ENCODE measurements at places on chromosomes 5 and 9.

GRCh38 chr5:172453986-172454357 lies 353 bp downstream of the SH3PXD2B start:
- no peak for DNase-seq

DNA sequence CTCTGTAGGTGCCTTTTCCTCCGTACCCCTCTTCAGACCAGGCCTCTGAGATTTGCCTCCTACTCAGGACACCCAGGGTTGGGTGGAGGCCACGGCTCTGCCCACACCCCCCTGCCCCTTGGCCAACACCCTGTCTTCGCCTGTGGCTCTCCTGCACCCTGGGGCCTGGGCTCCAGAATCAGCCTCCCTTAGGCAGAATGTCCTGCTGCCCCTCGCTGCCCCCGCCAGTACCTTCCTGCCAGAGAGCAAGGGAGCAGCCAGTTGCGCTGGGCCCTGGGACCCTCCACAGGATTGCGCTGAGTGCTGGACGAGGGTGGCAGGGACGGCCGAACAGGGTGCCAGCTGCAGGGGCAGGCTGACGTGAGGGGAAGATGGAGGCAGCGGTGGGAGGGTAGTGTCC lies 53.5 kb downstream of the COL5A1 start:
- DNase-seq: no peak

DNA sequence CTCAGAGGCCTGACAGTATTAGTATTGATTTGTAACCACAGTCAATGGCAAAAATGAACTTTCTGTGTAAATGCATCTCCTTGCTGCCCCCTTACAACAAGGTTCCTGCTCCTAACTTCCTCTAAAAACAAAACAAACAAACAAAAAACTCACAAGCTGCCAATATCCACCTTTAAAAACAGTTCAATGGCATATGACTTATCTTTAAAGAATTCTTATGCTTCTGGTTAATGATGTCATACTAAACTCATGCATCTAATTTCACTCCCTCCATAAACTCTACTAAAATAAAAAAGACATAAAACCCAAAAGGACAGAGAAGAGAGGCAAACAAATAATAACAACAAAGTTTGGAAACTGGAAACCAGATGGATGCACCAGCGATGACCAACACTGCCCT lies 9.0 kb upstream of the OR1N1 start:
- DNase-seq: no peak

- no peak for DNase-seq
Measured at GRCh38 chr5:152262667-152263066, 142.4 kb downstream of the NMUR2 start.

DNA sequence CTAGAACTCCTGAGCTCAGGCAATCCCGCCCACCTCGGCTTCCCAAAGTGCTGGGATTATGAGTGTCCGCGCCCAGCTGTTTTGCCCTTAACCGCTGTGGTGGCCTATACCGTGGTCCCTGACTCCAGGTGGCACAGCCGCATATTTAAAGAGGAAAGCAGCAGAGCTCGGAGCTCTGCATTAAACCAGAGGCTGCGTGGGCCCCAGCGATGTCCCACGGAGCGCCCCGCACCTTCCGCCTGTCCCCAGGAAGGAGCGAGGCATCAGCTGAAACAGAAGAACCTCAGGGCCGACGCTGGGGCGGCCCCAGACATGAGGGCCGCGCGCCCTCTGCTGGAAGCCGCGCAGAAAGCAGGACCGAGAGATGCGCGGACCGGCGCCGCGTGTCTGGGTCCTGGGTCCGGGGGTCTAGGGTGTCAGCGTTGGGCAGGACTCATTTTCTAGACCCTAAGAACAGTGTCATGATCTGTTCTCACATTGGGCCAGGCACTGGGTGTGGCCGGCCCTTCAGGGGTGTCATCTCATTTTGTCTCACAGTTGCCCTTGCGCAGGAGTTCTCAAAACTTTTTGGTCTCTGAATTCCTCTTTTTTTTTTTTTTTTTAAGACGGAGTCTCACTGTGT lies 37.7 kb downstream of the LAMC3 start:
- DNase-seq: no peak

DNA sequence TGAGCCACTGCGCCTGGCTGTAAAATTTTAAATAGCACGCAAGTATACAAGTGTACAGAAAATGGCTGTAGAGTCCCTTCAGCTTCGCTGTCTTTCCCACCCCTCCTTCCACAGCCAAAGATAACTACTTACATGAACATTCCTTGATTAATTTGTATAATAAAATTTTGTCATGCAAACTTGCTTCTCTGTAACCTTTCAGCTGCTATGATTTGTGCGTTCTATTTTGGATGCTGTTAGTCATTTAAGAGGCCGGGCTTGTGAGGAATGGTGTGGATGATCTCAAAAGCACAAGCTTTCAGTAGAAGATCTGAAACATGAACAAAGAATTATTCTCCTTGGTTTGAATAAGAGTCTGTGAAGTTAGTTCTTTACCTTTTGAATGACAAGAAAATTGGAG lies 115.0 kb upstream of the TLE1 start:
- DNase-seq: no peak
